ENCODE measurements at places on chromosomes 1 and 21. TPM values are rescaled to one million over a fixed set of nuclear protein-coding genes. Genes with fewer than 3 reads are reported as not detected.
A peak's percentile ranks its signal among the peaks of the same experiment; 100 is the strongest.

Gene SLC16A4
- total RNA-seq = 1.7 TPM

Gene BSND
- total RNA-seq = not detected

DNA sequence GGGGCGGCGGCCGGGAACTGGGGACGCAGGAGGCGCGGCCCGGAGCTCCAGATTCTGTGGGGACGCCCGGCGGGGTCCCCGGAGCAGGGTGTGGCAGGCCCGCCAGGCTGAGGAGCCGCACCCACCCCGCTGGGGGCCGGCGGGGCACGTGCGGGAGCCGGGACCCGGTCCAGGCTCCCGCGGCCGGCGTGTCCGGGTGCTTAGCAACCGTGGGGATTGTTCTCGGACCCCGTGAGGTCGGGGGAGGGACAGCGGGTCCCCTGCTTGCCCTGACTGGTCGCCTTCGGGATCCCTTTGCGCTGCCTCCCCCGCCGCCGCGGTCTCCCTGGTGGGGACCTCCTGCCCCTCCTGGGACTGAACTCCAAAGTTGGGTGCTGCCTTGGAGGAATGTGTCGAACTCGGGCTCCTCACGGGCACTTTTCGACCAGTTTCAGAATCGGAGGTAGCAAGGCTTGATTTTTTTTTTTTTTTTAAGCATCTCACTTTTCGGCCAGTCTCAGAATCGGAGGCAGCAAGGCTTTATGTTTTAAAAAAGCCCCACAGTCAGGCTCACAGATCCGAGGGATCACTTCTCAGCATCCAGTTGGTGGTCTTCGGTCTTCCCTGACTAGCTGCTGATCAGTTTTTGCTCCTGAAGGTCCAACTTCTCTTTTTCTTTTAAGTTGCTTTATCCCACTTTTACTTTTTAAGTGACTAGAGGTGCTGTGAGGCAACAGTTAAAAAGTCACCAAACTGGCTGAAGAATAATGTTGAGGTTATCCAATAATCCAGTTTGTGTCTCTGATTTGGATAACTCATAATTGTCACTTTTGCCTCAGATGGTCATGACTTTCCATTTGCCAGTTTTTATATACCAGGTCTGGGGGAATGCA, 648 bp downstream of the FAM76A start:
- H3K36me3 ChIP-seq = no peaks in the 10 kb centered on the region
- H3K27ac ChIP-seq = peak overlapping the region; percentile 90
- H3K4me3 ChIP-seq = peak overlapping the region; percentile 98
- peak; percentile 27 for DNase-seq
- no peaks in the 10 kb centered on the region for H3K27me3 ChIP-seq
- H3K4me1 ChIP-seq = no peaks in the 10 kb centered on the region

- H3K4me3 ChIP-seq = no peak overlapping the region
- DNase-seq = no peak
- H3K36me3 ChIP-seq = no peaks in the 10 kb centered on the region
- no peaks in the 10 kb centered on the region for H3K27me3 ChIP-seq
- no peaks in the 10 kb centered on the region for H3K4me1 ChIP-seq
- H3K27ac ChIP-seq = no peak overlapping the region
These were observed 18.2 kb upstream of the NUF2 start for GRCh38 chr1:163303561-163303960.

GRCh38 chr1:48750109-48750508, 26.6 kb downstream of the BEND5 start:
- no peaks in the 10 kb centered on the region for H3K36me3 ChIP-seq
- no peaks in the 10 kb centered on the region for H3K27me3 ChIP-seq
- H3K27ac ChIP-seq = no peak overlapping the region
- no peak for DNase-seq
- no peak overlapping the region for H3K4me3 ChIP-seq

Gene ZBTB8A
- total RNA-seq = 7.4 TPM

DNA sequence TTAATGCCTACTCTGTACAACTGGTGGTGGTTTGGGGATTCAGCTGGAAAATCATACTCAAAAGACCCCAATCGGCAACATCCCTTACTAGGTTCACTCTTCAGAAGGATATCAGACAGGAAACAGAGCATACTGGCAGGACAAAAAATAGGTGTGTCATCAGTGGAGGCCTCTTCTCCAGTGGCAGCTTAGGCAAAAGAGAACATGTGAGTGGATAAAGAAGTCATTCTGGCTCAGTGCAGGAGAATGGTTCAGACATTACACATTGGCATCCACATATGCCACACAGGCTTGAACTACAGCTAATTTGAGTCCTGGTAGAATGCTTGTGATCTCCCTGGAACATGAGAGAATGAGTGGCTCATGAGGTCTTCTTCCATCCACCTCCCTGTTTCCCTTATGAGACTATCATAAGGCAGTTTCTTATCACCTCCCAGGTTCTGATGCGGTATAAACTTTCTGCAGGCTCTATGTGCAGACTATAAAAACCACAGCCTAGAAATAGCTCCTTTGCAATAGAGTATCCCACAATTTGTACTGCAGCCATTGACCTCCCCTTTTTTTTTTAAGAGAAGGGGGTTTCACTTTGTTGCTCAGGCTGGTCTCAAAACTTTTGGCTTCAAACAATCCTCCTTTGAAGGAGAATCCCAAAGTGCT, 24.7 kb downstream of the VAMP4 start:
- no peak for DNase-seq
- H3K27ac ChIP-seq = no peak overlapping the region
- no peaks in the 10 kb centered on the region for H3K4me1 ChIP-seq
- H3K36me3 ChIP-seq = no peaks in the 10 kb centered on the region
- no peaks in the 10 kb centered on the region for H3K27me3 ChIP-seq

- H3K4me3 ChIP-seq = no peak overlapping the region
- no peaks in the 10 kb centered on the region for H3K36me3 ChIP-seq
- no peak overlapping the region for H3K27ac ChIP-seq
- no peaks in the 10 kb centered on the region for H3K4me1 ChIP-seq
- no peaks in the 10 kb centered on the region for H3K27me3 ChIP-seq
- no peak for DNase-seq
These were observed 132.1 kb downstream of the PLA2G4A start for GRCh38 chr1:186960861-186961260.

GRCh38 chr1:180157108-180157507, 2.4 kb downstream of the QSOX1 start:
- no peak overlapping the region for H3K27ac ChIP-seq
- no peak overlapping the region for H3K4me3 ChIP-seq
- H3K4me1 ChIP-seq = peaks cover 6% of the 10 kb centered on the region
- H3K36me3 ChIP-seq = no peaks in the 10 kb centered on the region
- H3K27me3 ChIP-seq = no peaks in the 10 kb centered on the region
- DNase-seq = no peak

DNA sequence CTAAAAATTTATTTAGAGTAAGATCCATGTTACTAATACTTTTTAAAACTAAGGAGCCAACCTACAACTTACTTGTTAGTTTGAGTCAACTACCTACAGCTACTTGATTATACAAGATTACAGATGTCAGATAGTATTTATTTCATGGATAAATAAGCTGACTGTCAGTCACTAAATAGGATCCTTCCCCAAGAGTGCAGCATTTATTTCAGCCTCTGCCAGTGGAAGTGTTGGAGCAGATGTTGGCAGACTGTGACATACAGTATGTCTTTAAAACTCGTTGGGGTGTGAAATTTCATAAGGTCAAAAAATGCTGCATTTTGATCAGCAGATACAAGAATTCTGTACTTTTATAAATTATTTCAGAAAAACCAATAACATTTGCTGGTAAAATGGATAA, 156.2 kb downstream of the AKT3 start:
- no peaks in the 10 kb centered on the region for H3K27me3 ChIP-seq
- no peaks in the 10 kb centered on the region for H3K36me3 ChIP-seq
- DNase-seq = no peak
- no peak overlapping the region for H3K4me3 ChIP-seq
- H3K27ac ChIP-seq = no peak overlapping the region

DNA sequence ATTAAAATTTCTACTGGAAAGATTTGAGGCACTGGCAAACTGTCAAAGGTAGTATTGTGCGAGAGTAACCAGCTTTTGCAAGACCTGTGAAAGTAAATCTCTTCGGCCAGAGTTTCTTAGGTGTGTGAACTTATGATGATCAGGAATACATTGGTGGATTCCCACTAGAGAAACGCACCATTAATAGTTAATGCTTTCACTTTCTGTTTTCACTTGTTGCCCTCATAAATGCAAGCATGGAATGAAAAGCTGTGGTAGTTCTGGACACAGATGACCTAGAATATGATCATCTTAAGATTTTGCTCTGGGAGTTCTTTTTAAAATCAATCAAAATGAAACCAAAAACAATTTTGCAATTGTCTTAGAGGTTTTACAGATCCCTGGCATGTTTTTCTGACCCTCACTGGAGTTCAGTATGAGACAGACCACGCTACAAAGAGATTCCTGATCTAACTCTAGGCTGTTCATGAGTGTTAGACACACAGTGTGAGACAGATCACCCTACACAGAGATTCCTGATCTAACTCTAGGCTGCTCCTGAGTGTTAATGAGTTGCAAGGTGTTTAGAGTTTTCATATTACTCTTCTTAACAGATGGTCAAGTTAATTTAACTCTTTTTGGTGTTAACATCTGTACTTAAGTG, 98.8 kb downstream of the SDCCAG8 start:
- H3K27me3 ChIP-seq = no peaks in the 10 kb centered on the region
- peak overlapping the region; percentile 7 for H3K4me3 ChIP-seq
- no peaks in the 10 kb centered on the region for H3K36me3 ChIP-seq
- no peak overlapping the region for H3K27ac ChIP-seq
- DNase-seq = no peak

Gene HSD3B1
- not detected for total RNA-seq

Gene MROH7
- 5.2 TPM for total RNA-seq

Measured in prostate gland (tissue), 2 donors.